ENCODE measurements at places on chromosomes 2 and 18.

DNA sequence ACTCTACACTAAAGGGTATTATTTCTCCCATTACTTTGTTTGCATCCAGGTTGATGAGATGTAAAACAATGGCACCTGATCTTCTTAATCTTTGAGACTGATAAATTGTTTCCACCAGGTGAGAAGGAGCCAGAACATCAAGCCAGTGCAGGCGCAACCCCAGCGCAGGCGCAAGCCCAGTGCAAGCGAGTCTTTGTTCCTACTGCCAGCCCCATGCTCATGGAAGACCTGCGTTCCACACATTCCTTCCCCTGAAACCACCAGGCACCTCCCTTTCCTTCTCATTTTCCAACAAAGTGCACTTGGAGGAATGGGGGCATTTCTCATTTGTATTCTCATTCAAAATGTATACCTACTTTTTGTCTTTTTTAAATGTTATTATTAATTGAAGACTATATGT, 188.7 kb upstream of the SMAD2 start:
- no peak for DNase-seq

GRCh38 chr2:42456126-42456839, 37.5 kb downstream of the KCNG3 start:
- DNase-seq: no peak

DNA sequence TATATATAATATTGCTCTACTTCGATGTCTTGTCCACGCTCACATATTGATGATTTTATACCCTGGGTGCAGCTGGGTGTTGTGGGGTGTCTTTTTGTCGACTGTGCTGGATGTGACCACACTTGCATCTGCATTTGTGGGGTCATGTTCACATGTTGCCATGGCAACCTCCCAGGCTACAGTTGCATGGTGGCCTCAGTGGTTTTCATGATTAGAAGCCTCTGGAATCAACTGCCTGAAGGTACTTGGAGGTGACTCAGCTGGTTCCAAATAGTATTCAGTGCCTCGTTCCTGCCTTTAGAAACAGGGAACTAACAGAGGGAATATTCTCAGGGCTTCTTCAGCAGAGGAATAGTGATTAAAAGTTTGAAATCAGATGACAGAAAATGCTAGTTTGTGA, 166.3 kb upstream of the NYAP2 start:
- no peak for DNase-seq

DNA sequence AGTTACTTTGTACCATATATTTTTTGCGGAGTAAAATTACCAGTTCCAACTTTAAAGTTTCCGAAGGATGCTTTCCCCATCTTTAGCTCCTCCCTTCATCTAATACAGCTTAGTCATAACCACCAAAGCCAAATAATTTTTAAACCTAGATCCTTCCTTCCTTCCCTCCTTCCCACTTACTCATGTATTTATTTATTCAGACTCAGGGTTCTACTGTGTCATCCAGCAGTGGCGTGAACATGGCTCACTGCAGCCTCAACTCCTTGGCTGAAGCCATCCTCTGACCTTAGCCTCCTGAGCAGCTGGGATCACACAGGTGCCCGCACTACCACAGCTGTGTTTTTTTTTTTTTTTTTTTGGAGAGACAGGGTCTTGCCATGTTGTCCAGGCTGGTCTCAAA, 4.4 kb downstream of the LPIN2 start:
- DNase-seq: no peak

GRCh38 chr2:202425036-202425435, 48.9 kb downstream of the BMPR2 start:
- DNase-seq: no peak

- DNase-seq: no peak
Measured at GRCh38 chr2:223941579-223942277, 3.4 kb downstream of the WDFY1 start.

GRCh38 chr2:227410191-227410590, 22.4 kb upstream of the SCYGR1 start:
- no peak for DNase-seq

DNA sequence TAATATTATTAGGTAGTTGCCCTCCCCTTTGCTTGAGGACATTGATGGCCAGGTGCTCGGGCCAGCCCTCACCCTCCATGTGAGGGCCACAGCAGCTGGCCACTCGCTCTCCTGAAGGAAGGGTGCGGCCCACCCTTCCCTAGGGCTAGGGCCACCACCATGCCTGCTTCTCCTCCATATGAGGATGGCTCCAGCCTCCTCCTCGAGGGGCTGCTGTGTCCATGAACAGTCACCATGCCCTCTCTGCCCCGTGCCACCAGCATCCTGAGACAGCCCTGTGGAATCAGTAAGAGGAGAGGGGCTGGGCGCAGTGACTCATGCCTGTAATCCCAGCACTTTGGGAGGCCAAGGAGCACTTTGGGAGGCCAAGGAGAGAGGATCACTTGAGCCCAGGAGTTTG, 2.4 kb downstream of the GPR17 start:
- no peak for DNase-seq

Measured in Jurkat, Clone E6-1 (cell line).